ENCODE measurements at places on chromosomes 11 and 22.
A peak's percentile ranks its signal among the peaks of the same experiment; 100 is the strongest.

- no peak for DNase-seq
These were observed 693.7 kb downstream of the OPCML start for GRCh38 chr11:132838627-132839026.

DNA sequence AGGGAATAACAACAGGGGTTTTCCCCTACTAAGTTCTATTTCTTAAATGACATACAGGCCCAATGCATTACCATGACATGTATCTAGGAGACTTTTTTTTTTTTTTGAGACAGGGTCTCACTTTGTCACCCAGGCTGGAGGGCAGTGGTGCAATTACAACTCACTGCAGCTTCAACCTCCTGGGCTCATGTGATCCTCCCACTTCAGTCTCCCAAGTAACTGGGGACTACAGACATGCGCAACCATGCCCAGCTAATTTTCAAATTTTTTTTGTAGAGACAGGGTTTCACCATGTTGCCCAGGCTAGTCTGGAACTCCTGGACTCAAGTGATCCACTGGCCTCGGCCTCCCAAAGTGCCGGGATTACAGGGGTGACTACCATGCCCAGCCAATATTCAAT is 7.5 kb downstream of the CPSF7 start:
- no peak for DNase-seq

- no peak for DNase-seq
These were observed 121.9 kb upstream of the PLET1 start for GRCh38 chr11:112382561-112382960.

- DNase-seq: no peak
These were observed 38.4 kb upstream of the CLMP start for GRCh38 chr11:123233280-123233974.

DNA sequence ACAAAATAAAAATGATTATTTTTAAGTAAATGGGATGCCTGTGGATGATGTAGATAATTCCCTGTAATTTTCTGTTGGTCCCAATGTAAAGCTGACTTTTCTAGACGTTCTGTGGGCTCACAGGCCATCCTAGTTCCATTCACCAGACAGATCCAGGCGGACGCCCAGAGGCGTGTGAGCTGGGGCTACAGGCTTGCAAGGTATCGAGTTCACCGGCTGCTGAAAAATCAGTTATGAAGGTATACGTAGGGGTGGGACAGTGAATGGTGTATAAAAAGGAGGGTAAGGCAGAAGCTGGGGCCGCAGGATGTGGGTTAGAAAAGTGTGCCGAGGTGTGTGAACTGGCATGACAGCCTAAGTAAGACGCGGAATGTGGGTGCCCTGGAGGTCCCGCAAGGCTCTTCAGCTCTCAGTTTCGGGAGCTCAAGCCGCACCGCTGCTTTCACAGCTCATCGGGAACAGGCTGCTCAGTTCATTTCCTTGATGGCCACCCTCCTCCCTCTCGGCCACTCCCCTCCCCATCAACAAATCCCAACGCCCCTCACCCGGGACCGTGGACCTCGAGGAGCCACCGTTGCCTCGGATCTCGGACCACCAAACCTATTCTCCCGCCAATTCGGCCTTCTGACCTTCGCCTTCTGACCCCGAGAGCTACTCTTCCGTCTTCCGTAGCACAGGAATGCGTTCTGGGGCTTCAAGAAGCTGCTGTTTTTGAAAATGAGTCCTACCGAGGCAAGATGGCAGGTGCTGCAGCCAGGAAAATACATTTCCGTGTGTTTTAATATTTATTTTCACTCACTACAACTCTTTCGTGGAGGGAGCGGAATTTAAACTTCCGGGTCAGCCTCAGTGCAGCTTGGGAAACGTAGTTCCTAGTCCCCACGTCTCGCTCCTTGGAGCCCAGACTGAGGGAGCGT is at the start of gene XNDC1N:
XNDC1N (minus strand) TSS at position 775 of the 917 bp plus-strand sequence. CDS start 5,241 bp downstream, outside the sequence.
- DNase-seq: peak; percentile 88

DNA sequence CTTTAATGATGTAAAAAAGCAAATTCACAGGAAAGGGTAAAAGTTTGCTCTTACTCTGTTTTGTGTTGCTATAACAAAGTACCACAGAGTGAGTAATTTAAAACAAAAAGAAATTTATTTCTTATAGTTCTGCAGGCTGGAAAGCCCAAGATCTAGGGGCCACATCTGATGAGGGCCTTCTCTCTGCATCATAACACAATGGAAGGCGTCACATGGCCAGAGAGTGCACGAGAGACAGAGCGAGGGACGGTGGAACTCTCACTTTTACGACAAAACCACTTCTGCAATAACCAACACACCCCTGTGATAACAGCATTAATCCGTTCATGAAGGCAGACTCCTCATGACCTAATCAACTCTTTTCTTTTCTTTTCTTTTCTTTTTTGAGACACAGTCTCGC is 31.1 kb downstream of the CD6 start:
- DNase-seq: no peak

- no peak for DNase-seq
These were observed 25.4 kb upstream of the GRAMD1B start for GRCh38 chr11:123404676-123405075.

GRCh38 chr22:49583341-49583740 is 244.3 kb downstream of the BRD1 start:
- no peak for DNase-seq

GRCh38 chr11:19196432-19196831 is 5.4 kb downstream of the CSRP3 start:
- DNase-seq: no peak

DNA sequence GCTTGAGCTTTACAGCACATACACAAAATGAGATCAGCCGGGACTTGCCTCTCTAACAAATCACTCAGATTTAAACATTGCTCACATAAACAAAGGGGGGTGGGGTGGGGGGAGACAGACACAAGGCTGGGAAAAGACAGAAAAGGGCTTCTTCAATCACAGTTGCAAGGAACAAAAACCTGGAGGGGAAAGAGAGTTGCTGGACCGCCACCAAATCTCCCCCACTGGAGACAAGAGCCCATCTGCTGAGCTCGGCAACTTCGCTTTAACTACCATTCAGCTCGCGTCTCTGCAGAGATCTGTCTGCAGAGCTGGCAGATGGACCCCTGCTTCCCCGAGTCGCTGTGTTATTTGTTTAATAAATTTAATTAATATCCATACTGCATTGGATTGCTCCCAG is 165.0 kb downstream of the RCN1 start:
- DNase-seq: no peak

GRCh38 chr11:47354913-47355282 is 2.4 kb upstream of the MYBPC3 start:
- no peak for DNase-seq

DNA sequence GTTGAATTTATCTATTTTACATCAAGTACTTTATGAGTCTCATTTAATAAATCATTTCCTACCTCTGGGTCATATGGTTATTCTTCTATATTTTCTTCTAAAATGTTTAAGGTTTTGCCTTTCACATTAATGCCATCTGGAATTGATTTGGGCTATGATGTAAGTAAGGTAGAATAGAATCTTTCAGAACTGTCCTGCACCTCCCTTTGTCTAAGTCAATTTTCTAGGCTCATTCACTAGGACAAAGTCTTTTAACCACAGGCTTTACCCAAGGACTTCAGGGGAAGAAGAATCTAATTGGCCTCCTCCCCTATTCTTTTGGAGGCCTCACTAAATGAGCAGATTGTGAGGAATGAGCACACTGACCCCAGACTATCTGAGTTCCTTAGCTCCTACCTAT is 146.0 kb downstream of the BBOX1 start:
- no peak for DNase-seq

DNA sequence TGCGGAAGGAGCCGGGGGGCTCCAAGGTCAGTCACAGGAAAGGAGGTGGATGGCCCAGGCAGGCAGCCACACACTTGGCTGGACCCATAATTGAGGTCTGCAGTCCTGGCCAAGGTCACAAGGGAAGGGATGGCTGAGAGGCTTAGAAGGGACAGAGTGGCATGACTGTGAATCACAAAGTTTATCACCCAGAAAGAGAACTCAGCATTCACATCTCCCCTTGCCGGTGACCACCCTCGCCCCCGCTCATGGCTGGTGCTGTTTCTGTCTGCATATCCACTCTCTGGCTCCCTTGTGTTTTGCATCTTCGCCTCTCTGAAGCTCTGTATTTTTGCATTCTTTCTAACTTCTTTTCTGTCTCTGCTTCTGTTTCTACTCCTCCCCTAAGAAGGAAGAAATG is 117.5 kb downstream of the FEZ1 start:
- DNase-seq: no peak

GRCh38 chr11:91164452-91164822 is 941.6 kb upstream of the CHORDC1 start:
- no peak for DNase-seq

DNA sequence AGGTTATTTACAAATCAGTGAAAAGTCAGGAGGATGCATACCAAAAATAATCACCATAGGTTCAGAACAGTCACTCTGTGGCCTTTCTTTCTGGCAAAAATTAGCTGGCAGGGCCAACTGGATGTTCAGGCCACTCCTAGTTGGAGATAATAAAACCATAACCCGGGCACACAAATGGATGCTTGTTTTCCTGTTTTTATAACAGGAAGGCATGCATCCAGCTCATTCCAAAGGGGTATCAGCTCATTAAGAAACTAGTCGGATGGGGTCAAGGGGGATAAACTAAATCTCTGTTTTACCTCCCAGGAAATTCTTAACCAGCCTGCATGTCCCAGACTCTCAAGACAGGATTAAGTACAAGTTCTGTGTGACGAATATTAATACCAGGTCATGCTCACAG is 81.0 kb downstream of the FBXO7 start:
- DNase-seq: no peak

DNA sequence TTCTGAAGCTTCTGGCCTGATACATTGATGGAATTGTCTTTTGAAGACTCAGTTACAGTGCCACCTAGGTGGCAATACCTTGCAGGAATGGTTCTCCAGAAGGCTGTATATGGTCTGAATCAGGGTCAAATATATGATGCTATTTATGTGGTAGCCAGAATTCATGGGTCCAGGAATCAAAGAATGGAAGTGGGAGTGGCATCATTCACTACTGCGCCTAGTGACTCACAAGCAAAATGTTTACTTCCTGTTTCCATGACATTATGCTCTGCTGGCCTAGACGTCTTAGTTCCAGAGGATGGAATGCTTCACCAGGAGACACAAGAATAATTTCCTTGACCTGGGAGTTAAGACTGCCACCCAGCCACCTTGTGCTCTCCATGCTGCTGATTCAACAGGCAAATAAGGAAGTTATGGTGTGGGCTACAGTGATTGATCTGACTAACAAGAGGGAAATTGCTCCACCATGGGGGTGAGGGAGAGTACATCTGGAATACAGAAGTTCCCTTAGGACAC is 491.8 kb downstream of the ETS1 start:
- peak; percentile 2 for DNase-seq

- no peak for DNase-seq
These were observed 7.9 kb downstream of the ASCL2 start for GRCh38 chr11:2262301-2263070.

DNA sequence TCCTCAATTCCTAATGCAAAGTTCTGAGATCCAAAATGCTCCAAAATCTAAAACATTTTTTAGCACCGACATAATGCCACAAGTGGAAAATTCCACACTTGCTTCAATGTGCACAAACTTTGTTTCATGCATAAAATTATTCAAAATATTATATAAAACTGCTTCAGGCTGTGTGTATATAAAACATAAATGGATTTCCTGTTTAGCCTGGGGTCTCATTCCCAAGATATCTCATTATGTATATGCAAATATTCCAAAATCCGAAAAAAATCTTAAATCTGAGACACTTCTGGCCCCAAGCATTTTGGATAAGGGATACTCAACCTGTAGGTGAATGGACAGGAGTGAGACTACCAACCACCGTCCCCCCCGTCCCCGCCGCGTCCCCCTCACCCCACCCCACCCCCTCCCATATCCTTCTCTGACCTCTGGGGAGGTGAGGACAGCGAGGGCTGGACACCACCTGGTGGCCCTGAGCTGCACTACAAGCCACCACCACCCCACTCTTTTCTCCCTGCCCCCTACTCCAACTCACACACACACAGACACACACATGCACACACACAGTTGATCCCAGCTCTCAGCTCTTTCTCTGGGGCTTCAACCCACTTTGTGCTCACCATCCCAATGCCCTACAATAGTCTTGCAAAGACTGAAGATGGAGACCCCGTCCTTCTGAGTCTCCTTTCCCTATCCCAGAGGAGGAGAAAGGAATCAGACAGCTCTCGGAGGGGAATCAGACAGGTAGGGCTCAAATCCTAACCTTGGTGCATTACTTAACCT is 101.0 kb downstream of the PDE2A start:
- DNase-seq: peak; percentile 73

- DNase-seq: no peak
These were observed 465.1 kb downstream of the MN1 start for GRCh38 chr22:27336151-27337090.

- no peak for DNase-seq
These were observed 13.5 kb downstream of the SCYL1 start for GRCh38 chr11:65538232-65538914.

GRCh38 chr11:44531116-44531504 is 34.4 kb upstream of the CD82 start:
- DNase-seq: no peak

DNA sequence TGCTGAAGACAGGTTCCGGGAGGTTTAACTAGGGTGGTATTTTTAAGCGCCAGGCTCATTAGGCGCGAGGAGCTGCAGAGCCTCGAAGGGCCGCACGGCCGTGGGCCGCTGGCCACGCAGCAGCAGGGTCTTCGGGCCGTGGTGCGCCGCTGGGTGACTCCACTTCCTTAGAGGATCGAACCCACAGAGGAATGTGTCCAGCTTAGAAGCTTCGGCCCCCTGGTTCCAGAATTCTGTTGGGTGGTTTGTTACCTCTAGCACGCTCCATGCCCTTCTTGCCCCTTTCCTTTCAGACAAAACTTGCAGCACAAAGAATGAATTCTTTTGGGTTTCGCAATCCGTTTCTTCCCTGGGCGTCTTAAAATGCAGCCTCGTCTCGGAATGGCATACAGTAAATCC is 773 bp upstream of the PATL1 start:
- peak; percentile 45 for DNase-seq

DNA sequence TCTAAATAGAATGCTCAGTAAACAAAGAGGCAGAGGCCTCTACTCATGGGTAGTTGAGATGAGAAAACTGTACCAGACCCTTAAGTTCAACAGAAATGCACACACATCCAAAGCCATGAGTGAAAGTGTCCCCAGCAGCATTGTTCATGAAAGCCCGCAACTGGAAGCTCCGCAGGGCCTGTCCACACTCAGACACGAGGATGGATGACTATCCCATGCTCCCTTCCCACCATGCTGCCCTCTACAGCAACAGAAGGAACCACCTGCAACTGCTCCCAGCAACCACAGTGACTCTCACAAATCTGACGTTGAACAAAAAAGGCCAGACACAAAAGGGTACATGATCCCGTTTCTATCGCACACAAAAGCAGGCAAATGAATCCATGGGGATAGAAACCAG is 76.9 kb upstream of the ANO1 start:
- DNase-seq: no peak

DNA sequence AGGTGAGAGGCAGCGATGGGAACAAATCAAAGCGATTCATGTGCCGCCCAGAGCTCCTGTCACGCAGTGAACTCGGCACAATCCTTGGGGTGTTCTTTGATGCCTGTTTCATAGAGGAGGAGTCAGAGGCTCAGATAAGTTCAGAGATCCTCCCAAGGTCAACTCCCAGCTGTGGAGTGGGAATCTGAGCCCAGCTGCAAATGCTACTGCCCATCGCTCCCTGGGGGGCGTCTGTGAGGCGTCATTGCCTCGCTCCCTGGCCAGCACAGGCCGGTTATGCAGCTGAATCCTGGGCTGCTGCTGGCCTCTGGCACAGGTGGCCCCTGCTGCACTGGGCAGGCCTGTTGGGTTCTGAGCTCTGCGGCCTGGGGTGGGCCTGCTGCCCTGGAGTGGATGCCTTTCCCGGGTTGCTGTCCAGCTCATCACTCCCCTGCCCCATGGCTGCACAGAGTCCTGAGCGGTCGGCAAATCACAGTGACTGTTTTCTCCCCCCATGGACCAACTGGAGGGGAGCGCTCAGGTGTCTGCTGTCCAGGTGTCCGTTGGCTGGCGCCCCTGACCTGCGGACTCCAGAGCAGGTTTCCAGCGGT is 36.3 kb upstream of the SHISAL1 start:
- DNase-seq: no peak

Measured in hepatic stellate cell (primary cell).